Right ventricle myocardium inferior (tissue), 1 donor: ENCODE measurements at places on chromosomes 3 and 15. TPM values are rescaled to one million over a fixed set of nuclear protein-coding genes. Genes with fewer than 3 reads are reported as not detected.

- no peak for DNase-seq
These were observed 281.2 kb upstream of the DPH6 start for GRCh38 chr15:35827141-35827540.

- no peak for DNase-seq
These were observed 26.9 kb upstream of the WDR72 start for GRCh38 chr15:53786401-53786800.

Gene CAND2
- total RNA-seq: 56.7 TPM

DNA sequence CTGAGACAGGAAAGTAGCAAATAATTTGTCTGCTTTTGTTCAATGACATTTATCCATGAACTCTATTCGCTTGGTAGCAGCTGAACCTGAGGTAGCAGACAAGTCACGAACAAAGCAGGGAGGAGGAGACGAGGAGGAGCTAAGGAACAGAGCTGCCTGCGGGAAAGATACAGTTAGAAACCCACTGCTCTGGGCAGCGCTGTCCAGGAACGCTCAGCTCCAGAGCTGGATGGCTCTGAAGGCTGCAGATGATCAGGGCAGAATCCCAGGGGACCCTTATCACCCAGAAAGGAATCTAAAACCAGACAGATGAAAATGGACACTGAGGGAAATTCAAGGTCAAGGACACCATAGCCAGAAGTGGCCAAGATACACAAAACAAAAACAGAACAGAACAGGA, 257.8 kb downstream of the CD47 start:
- no peak for DNase-seq

Gene COL6A5
- total RNA-seq: not detected

Gene GPR171
- 0.24 TPM for total RNA-seq

Gene GNB4
- total RNA-seq: 15.8 TPM

Gene SEC22C
- total RNA-seq: 23.9 TPM

GRCh38 chr3:30076899-30077298, 529.5 kb upstream of the TGFBR2 start:
- no peak for DNase-seq

- DNase-seq: no peak
These were observed 2.9 kb upstream of the RASGRF1 start for GRCh38 chr15:79093352-79093935.

GRCh38 chr3:177441813-177442646, 244.7 kb upstream of the TBL1XR1 start:
- no peak for DNase-seq

- DNase-seq: no peak
These were observed 23.8 kb downstream of the CXCR6 start for GRCh38 chr3:45966950-45967640.

Gene NLGN1
- 8.0 TPM for total RNA-seq

Gene FBN1
- 41.0 TPM for total RNA-seq

- DNase-seq: no peak
These were observed 51.0 kb upstream of the SLCO2A1 start for GRCh38 chr3:134080761-134081160.

- no peak for DNase-seq
These were observed 207.9 kb downstream of the ZIC1 start for GRCh38 chr3:147616998-147617619.

GRCh38 chr3:177665122-177665808, 468.0 kb upstream of the TBL1XR1 start:
- DNase-seq: no peak
